ENCODE measurements at places on chromosomes 2 and 18.

GRCh38 chr18:42925036-42925435, 190.4 kb downstream of the RIT2 start:
- no peak for DNase-seq

DNA sequence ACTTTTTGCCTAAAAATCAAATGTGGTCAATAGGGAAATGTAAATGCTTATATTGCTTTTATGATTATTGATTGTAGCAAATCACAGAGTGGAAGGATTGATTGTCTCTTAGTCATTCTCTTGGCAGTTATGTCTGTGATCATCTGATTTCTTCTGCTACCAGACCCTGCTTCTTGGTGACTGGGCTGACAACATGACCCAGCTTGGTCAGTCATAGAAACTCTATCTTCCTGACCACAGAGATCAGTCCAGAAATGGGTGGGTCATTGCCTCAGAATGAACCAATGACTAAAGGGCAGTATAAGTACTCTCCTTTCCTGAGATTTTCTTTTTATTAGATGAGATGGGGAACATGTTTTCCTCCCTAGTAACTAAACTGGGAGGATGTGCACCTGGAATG, 87.6 kb downstream of the MAIP1 start:
- no peak for DNase-seq

GRCh38 chr2:113133704-113134598, 6.6 kb downstream of the IL1RN start:
- DNase-seq: peak; percentile 64

DNA sequence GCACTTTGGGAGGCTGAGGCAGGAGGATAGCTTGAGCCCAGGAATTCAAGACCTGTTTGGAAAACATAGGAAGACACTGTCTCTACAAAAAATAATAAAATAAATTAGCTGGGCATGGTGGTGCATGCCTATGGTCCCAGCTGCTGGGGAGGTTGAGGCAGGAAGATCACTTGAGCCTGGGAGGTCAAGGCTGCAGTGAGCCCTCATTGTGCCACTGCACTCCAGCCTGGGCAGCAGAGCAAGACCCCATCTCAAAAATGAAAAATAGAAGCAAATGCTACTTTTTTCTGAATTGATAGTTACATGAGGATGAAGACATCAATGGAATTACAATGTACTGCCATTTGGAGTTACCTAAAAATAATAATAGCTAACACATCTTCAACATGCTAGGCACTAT, 31.9 kb downstream of the METTL21A start:
- DNase-seq: no peak

- DNase-seq: no peak
Measured at GRCh38 chr18:47799376-47799775, 131.1 kb downstream of the SMAD2 start.

DNA sequence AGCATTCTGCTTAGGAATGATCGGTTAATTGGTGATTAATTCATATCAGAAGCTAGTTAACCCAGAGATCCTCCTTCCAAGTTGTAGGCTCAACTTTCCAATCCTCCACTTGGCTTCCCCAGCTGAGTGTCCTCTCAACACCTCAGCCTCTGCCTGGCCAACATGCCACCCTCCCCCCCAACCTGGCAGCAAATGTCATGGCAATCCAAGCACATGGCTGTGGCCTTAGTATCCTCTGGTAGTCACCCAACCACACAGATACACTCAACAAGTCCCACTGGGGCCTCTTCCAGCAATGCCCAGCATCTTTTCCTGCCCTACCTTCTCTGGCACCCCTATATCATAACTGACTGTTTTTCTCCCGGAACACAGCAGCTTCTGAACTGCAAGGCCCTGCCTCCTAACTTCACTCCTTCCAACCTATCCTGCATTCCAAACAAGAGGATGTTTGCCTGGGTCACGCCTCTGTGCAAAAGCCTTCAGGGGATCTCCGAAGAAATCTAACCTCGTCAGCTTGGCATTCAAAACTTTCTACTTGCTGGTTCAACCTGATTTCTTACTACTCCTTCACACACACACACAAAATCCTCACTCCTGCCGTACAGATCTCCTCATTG, 195.0 kb downstream of the CYP26B1 start:
- DNase-seq: no peak

GRCh38 chr2:85584354-85584856, at the start of gene VAMP5:
Gene VAMP5, plus strand, starts transcription at chr2:85584431. Its CDS starts 60 bp downstream, at chr2:85584491.
- no peak for DNase-seq
